ENCODE measurements at places on chromosomes 1 and 21.

DNA sequence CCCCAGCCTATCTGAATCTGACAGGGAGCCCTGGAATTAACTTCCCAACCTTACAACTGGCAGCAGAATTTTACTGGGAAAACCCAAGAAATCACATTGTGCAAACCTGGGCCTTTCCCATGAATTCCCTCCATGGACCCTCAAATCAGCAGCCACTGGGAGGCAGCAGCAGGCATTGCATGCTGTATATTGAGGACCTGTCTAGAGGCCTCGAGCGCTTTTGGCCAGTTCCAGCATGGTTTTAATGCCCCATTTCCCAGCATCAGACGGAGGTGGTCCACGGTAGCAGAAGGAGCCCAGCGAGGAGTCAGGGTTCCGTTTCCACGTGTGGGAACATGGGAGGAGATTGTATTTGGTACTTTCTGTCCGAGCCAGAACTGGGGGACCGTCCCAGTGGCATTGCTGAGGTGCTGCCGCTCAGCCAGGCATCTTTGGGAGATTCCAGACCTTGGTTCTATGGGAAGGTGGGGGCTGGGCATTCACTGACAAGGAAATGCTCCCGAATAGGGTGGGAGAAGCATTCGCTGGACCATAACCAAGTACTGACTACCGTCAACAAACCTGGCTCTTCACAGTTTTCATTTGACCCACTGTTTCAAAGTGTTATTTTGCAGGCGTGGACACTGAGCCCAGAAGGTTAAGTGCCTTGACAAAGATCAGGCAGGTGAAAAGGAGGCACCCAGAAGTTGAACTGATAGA, 15.9 kb downstream of the BMP8A start:
- DNase-seq: no peak

DNA sequence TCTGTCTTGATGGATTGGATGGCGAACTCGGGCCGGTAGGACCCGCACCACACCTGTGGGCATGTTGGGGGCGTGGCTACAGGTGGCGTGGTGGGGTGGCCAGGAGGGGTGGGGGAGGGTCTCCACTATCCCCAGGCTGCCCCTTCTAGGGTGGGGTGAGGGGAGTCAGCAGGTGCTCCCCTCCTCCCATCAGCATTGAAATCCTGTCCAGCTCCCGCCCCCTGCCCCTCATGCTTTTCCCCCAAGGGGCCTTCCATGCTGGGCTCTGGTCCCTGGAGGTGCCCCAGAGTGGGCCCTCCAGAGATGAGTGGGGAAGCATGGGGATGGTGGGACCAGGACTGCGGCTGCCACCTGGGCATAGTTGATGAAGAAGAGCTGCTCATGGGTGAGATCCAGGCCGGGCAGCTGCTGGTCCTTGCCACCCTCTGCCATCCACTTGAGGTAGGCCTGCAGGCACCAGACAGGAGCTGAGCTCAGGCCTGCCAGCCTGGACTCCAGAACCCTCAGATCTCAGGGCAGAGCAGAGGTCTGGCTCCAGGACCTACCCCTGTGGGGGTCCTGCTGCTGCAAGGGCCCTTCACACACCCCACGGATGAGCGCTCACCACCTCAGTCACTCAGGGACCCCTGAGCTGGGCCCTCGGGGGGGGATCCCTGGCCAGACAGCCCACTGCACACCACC, 5.1 kb downstream of the PRXL2B start:
- DNase-seq: no peak

DNA sequence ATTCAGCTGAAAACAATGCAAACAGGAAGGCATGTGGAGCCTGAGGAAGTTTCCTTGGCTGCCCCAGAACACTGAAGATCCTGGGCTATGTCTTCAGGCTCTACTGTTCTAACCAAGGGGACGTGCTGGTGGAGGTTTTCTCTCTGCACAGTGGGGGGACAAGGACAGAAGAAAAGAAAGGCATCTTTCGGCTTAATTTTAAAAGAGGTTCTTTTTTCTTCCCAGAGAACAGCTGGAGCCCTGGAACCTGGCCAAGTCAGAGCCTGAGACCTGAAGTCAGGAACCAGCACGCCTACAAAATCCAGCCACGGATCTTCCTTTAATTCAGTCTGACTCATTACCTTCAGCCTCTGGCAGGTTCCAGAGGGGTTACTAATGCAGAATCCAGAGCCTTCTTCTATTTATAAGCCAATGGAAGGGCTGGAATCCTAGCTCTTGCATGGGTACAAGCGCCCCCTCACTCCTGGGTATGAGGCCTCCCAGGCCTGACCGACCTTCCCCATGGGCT, 19.8 kb downstream of the CTNNBIP1 start:
- DNase-seq: no peak

GRCh38 chr1:22053861-22054770, 1.6 kb downstream of the CDC42 start:
- DNase-seq: no peak

- DNase-seq: no peak
Observed at GRCh38 chr1:58469476-58469875, 77.0 kb downstream of the OMA1 start.

GRCh38 chr1:70467531-70467930, 56.5 kb downstream of the CTH start:
- DNase-seq: no peak

GRCh38 chr1:172870901-172871606, 179.7 kb downstream of the TNFSF18 start:
- DNase-seq: no peak

DNA sequence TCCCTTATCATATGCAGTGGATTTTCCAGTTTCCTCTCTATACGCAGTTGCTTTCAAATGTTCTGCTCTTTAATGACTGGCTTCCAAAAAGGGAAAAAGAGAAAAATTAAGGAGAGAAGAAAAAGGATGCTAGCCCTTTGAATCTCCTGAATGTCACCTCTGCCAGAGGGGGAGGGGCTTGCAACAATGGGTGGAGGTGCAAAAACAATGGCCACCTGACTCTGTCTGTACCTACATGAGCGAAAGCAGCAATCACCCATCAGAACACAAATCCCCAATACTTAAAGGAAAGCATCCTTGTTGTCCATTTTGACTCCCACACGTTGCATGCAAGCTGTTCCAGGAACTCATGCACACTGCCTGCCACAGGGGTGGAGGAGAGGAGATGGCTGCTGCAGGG, 61.2 kb downstream of the CCDC30 start:
- DNase-seq: no peak

- no peak for DNase-seq
Observed at GRCh38 chr1:91752324-91752723, 133.6 kb downstream of the TGFBR3 start.

- peak; percentile 54 for DNase-seq
Observed at GRCh38 chr21:26909972-26910371, 56.9 kb downstream of the ADAMTS5 start.

- no peak for DNase-seq
Observed at GRCh38 chr1:94912263-94913184, 14.4 kb downstream of the CNN3 start.

GRCh38 chr1:64133036-64133435, 70.4 kb upstream of the UBE2U start:
- no peak for DNase-seq

- no peak for DNase-seq
Observed at GRCh38 chr1:169753549-169753948, 19.7 kb upstream of the SELE start.

DNA sequence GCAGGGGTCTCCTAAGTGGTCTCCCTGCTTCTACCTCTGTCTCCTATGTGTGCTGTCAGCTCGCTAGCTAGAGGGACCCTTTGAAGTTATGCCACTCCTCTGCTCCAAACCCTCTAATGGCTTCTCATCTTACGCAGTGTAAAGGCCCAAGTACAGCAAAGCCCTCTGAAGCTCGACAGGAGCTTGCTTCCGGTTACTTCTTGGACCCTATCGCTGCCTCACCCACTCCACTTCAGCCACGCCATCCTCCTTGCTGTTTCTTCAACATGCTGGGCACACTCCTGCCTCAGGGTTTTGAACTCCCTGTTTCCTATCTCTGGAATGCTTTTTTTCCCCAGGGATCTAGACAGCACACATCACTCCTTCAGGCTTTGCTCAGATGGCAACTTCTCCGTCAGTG, 102.3 kb upstream of the F3 start:
- DNase-seq: peak; percentile 14

GRCh38 chr1:101483982-101484688, 247.3 kb downstream of the S1PR1 start:
- DNase-seq: peak; percentile 12

- no peak for DNase-seq
Observed at GRCh38 chr1:168729405-168729802, 398 bp upstream of the DPT start.

DNA sequence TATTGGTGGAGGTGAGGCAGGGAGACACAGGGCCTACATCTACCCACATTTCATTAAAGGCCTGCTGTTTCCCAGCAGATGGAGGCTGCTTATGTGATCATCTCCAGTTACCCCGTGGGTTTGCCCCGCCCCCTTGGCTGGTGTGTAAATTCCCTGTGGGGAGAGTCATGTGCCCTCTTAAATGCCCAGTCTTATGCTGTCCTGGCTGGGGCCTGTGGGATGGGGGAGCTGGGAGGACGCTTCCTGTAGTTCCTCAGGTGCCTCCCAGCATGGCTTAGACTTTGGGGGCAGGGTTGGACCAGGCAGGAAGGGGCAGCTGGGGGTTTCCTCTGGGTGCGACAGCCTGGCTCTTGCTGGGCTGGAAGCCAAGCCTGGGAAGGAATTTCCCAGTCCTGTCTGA, 15.5 kb upstream of the CITED4 start:
- no peak for DNase-seq

GRCh38 chr1:212162635-212163034, 122.6 kb upstream of the PPP2R5A start:
- no peak for DNase-seq

DNA sequence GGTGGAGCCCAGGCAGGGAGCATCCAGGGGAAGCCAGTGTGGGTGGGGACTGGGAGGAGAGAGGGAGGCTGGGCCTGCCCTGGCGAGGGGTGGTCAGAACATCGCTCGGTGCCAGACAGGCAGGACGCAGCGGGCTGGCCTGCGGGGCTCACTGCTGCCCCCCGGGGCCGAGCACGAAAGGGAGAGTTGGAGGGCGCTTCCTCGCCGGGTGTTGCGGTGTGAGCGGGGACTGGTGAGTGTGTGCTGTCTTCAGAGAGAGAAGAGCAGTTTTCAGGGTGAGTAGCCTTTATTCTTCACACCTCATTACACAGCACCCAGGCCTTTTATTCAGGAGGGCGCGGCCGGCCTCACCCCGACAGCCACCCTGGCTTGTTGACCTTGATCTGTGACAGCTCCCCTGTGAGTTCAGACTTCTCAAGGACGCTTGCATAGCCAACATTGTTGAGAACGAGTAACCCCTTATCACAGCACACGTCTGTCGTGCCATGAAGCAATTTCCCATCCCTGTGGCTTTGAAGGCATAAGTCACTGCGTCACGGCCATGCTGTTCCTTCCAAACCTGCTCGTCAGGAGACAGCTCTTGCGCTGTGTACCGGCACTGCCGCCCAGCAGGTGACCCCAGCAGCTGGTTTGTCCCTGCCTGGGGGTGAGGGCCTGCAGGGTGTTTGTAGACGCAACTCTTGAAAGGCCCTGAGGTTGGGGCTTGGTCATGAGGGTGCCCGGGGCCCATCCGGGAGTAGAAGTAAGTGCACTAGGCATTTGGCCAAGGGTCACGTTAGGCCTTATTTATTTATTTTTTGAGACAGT, 54.6 kb downstream of the PRKCZ start:
- no peak for DNase-seq

GRCh38 chr1:208467151-208467780, 223.1 kb upstream of the PLXNA2 start:
- no peak for DNase-seq

- no peak for DNase-seq
Observed at GRCh38 chr1:147762233-147763024, 2.0 kb upstream of the GJA5 start.

DNA sequence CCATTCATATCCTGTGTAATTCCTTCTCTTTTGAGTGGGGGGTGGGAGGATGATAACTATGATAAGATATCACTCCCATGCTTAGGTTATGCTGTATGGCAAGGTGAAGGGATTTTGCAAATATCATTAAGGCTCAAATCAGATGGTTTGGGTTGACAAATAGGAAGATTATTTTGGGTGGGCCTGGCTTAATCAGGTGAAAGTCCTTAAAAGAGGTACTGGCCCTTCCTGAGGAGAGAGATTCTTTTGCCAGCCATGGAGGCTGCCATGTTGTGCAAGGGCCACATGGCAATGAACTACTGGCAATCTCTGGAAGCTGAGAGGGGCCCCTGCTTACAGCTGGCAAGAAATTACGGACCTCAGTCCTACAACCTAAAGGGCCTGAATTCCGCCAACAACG, 174.6 kb upstream of the FOXD3 start:
- DNase-seq: no peak

GRCh38 chr1:230686747-230687146, 27.2 kb downstream of the AGT start:
- no peak for DNase-seq

- no peak for DNase-seq
Observed at GRCh38 chr21:36698981-36699545, at the start of gene SIM2. Gene SIM2, plus strand, starts transcription at chr21:36699115. Its CDS starts 632 bp downstream, at chr21:36699747.

DNA sequence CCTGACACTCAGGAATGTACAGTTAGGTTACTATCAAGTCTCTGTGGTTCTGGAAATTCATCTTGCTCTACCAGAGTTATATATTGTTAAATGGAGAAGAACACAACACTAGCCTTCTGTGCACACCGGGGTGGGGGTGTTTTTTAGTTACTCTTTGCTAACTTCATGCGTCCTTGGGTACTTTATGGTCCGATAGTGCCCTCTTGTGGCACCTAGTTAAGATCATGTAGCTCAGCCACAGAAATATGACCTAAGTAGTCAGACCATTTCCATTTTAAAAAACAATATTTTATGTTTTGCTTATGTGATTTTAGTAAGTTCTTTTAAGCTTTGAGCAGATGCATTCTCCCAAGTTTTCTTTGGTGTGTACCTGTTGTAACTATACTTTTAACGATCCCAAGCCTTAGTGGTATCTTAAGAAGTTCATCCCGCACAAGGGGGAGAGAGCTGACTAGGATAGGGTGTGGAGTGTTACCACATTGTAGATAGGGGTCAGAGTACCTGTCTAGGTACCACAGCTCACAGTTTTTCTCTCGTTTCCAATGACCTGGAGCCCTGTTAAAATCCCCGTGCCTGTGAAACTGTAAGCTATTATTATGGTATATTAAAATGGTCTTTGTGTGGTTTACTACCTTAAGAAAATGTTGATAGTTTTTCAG, 20.6 kb upstream of the SH3D21 start:
- DNase-seq: peak; percentile 85

DNA sequence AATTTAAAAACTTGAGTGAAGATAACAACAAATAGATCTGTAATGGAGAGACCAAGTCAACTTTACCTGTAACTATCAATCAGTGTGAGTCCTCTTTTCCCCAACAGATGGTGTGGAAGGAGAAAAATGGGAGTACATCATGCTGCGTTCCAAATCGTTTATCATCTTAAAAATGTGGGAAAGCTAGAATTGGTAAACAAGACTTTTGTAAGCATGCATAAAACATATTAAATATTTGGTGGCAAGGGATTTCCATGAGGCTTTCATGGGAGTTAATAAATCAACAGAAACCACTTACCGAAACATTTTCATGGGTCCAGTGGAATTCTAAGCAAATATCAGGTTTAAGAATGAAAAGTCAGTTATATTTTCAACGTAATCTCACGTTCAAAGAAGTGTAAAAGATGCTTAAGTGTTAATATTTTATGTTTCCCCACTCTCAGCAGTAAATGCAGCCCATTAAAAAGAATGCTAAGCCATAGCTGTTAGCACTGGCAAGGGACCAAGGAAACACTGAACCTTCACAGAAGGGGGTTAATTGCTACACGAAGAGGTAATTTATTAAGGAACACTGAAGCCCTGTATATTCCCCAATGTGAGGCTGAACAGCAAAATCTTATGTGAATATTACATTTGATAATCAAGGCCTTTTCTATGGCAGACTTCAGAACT, 117.0 kb downstream of the ZC3H11B start:
- DNase-seq: peak; percentile 26
